ENCODE measurements at places on chromosomes 12 and 14.

- DNase-seq = no peak
These were observed 3.3 kb upstream of the USP44 start for GRCh38 chr12:95554532-95555071.

GRCh38 chr14:52070051-52070431 is 1.2 kb upstream of the NID2 start:
- no peak for DNase-seq

DNA sequence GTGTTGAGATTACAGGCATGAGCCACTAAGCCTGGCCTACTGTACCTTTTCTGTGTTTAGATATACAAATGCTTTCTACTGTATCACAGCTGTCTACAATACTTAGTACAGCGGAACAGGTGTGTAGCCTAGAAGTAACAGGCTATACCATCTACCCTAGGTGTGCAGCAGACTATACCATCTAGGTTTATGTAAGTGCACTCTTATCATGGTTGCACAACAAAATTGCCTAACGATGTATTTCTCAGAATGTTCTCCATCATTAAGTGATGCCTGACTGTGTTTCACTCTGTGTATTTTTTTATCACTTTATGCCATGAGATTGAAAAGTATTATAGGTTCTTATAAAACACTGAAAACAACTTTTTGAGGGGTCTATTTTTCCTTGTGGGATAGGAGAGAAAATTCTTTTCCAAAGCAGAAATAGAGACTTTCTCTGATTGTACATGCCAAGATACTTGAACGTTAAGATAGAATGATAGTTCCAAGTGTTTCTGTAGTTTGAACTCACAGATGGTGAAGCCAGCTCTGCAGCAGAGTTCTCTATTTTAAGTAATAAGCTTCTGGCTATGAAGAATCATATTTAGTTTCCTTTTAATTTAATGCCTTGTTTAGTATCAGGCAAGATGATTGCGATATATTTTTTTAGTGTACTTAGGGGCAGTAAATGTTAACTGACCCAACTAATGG is 17.0 kb downstream of the TMPRSS12 start:
- DNase-seq = no peak

DNA sequence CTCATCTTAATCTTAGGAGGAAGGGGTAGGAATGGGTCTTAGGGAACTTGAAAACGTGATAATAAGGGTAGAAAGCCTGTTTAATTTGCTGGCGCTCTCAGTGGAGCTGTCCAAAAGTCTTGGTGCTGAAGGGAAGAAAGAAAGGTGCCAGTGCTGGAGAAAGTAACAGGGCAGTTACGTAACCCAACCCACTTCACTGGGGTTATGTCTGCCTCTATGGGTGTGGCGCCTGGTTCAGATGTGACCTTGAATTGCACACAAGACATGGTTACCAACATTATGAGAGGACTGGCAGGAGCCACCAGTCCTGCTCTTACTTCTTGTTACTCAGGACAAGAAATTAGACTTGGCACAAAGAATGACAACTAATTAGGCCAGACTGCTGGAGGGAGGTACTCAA is 18.6 kb upstream of the GPATCH2L start:
- no peak for DNase-seq

GRCh38 chr14:68373847-68374444 is 418.9 kb downstream of the ZFP36L1 start:
- no peak for DNase-seq

GRCh38 chr12:9773216-9773877 is 12.6 kb upstream of the CD69 start:
- DNase-seq = no peak

GRCh38 chr12:27861428-27862167 is 81.6 kb upstream of the MANSC4 start:
- no peak for DNase-seq

- DNase-seq = peak; percentile 48
These were observed 2.0 kb upstream of the ATN1 start for GRCh38 chr12:6925540-6926279.

GRCh38 chr14:63012171-63012570 is 33.1 kb downstream of the KCNH5 start:
- DNase-seq = no peak

DNA sequence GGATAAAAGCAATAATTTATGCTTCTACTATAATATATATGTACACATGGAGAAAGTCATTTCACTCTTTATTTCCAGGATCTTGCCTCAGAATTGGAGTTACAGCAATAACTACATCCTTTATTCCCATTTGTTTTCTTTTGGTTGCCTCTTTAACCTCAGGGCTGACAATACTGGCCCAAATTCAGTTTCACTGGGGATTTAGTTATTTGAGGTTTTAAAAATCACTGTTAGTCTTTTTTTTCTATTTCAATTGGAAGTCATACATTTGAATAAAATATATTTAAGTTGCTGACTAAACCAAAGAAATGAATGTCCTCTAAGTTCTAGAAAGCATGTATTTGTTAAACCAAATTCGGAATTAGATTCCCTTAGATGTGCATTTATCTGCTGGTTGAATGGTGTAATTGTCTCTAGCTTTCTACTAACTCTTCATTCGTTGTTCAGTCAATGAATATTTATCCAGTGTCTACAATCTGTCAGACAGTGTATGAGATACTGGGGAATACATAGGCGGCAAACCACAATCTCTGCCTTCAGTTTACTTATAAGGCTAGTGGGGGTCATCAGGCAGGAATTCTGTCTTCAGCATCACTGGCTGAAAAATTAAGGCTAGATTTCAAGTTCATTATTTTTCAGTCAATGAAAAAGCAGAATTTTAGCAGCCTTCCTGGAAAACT is 190.8 kb upstream of the ARHGAP5 start:
- DNase-seq = no peak

GRCh38 chr14:93714605-93715004 is 73.7 kb downstream of the PRIMA1 start:
- DNase-seq = no peak

DNA sequence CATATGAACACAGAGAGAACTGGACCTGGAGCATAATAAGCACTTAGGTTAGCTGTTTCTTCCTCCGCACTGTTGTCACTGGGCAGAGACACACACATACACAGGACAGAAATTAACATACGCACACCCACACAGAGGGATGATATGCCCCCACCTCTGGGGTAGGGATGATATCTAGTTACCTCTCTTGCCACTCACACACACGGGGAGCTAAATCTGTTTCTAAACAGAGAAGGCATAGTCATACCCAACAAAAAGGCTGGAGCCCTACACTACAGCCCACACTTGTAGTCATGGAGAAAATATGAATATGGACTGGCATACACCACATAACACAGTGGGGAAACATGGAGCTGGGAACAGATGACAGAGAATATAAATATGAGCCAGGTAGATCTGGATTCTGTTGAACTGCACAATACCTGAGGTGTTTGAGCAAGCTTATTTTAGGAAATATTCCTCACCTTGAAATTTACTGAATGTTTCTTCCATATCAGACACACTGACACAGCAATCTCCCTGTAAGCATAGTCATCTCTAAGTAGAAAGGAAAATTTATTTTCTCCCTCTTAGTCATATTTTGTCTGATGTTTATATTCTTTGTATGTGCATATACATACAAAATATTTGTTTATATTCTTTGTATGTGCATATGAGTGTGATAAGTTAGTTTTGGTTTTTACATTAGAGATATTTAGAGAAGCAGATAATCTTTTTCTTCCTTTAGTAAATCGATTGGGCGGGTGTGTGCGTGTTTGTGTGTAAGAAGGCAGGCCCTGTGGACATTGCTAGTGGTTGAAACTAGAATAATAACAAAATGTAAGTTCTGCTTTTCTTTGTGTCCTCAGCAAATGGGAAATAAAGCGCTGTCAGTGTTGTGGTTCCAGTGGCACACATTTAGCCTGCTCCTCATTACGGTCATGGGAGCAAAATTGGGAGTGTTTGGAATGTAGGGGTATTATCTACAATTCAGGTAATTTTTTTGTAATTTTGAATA is 20.9 kb upstream of the SCFD1 start:
- DNase-seq = no peak

- no peak for DNase-seq
These were observed 32.4 kb downstream of the BICD1 start for GRCh38 chr12:32139064-32139421.

- no peak for DNase-seq
These were observed 65.6 kb downstream of the NTF3 start for GRCh38 chr12:5497329-5498053.

- no peak for DNase-seq
These were observed 101.5 kb upstream of the CCDC91 start for GRCh38 chr12:28088566-28089272.

GRCh38 chr14:24136684-24137528 is 912 bp downstream of the PSME1 start:
- DNase-seq = no peak

GRCh38 chr14:36515896-36516718 is 3.9 kb downstream of the NKX2-1 start:
- no peak for DNase-seq

DNA sequence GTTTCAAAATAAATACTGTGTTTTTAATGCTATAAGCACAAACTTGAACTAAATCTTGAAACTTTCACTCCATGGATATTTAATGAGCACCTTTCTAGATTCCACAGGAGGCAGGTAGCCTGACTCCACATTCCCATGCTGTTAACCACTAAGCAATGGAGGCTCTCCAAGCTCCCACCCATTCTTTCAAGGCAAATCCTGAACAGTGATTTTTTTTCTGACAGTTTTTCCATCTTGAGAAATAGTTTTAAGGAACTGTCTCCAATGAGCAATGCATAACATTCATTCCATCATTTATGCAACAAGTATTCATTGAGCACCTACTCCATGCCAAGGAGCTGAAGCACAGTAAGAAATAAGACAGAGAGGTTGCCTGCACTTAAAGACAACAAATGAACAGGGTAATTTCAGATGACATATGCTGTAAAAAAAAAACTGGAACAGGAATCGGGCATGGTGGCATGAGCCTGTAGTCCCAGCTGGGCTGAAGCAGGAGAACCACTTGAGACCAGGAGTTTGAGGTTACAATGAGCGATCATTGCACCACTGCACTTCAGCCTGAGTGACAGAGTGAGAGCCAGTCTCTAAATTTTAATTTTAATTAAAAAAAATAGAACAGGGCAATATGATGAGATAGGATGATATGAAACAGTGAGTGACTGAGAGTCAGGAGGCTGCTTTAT is 102.3 kb upstream of the CPSF6 start:
- no peak for DNase-seq

DNA sequence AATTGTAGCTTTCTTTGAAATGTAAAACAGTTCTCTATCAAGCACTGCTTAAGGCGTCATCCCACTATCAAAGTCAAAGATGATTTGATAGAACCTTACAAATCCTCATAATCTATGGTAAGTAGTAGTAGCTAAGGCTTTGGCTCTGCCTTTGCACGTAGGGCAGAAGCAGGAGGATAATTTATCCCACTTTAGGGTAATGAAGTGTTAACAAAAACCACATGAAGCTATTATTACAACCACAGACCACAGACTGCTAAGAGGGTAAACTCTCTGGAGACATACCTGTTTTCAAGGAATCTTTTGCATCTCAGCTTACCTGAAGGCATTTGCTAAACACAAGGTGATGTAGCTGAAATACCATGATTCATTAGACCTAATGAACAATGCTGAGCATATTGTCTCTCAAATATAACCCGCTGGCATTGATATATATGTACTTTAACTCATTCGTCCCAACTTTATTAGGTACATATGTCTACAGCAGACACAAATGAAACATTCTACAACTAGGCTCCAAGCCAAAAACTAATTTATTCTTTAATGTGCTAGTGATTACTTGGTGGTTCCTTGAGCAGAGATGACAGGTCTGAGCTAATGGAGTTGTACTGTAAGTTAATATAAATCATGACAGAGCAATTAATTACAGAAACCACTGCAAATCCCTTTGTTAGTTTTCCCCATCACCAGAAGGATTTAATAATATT is 368.8 kb downstream of the ETNK1 start:
- DNase-seq = no peak

DNA sequence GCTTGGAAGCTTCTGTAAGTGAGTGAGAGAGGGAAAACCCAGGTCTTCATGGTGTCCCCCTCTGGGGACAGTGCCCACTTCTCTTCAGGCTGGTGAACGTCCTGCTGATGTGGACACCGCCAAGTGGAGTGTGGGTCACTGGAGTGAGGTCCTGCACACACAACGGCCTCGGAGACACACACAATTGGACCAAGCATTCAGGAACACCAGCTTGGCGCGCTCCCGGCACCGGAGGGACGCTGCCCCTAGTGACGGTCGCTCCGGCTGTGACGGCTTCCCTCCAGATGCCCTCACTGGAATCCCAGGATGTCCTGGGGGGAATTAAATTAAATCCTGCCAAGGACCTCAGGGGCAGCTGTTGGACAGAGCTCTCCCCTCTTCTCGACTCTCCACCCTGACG is 123.1 kb downstream of the ZNF664 start:
- no peak for DNase-seq

GRCh38 chr14:42572032-42572431 is 965.4 kb downstream of the LRFN5 start:
- DNase-seq = no peak

DNA sequence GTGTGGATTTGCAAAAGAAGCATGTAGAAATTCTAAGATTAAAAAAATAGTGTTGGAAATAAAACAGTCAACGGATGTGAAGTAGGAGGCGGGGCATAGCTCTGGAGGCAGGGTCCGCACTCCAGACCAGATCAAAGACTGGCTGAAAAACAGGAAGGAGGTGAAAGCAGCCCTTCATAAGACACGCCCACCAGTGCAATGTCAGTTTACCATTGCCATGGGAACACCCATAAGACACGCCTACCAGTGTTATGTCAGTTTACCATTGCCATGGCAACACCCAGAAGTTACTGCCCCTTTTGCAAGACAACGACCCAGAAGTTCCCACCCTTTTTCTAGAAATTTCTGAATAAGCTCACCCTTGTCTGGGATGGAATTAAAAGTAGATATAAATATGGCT is 87.1 kb downstream of the FZD10 start:
- no peak for DNase-seq

GRCh38 chr14:101589486-101590015 is 28.3 kb downstream of the DIO3 start:
- DNase-seq = no peak

DNA sequence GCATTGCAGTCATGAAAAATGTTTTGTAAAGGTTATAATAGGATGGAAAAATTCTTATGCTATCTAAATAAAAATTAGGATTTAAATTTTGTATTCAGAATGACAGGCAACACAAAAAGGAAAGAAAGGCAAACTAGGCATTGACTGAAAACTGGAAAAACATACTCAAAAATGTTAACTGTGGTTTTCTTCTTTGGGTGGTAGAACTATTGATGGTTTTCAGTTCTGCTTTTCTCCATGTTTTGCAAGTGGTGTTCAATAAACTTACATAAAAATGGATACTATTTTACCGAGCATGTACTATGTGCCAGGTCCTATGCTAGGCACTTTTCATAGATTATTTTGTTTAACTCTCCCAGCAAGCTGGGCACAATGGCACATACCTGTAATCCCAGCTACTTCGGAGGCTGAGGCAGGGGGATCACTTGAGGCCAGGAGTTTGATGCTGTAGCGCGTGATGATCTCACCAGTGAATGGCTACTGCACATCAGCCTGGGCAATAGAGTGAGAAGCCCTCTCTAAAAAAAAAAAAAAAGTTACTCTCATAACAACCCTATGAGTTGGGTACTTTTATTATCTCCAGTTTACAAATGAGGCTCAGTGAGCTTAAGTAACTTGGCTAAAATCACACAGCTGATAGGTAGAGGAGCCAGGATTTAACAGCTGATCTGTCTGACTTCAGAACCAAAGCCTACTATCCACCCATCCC is 26.3 kb upstream of the TCP11L2 start:
- DNase-seq = no peak

GRCh38 chr14:61503167-61503801 is 181.9 kb downstream of the PRKCH start:
- no peak for DNase-seq

All from brain pericyte (primary cell).